ENCODE measurements at places on chromosomes 7 and 10.

DNA sequence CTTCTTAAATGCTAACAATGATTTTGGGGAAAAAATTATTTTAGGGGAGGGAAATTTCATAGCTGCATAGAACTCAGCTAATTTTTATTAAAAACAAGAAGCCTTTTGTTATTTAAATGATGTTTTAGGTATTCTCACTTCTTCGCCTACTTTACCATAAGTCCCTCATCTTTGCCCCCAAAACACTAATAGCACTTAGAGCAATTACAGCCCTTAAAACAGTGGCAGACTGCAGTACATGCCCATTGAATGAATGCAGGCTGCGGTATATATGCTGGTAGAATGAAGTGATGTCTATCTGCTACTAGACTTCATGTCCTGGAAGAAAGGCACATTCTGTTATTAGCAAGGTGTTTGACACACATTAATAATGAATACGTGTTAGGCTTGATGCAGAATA is 2.9 kb upstream of the SPAG6 start:
- DNase-seq = no peak

- peak; percentile 5 for DNase-seq
These were observed 24.6 kb upstream of the ITGA8 start for GRCh38 chr10:15744217-15744865.

GRCh38 chr10:122999347-122999746 is 9.2 kb downstream of the IKZF5 start:
- no peak for DNase-seq

DNA sequence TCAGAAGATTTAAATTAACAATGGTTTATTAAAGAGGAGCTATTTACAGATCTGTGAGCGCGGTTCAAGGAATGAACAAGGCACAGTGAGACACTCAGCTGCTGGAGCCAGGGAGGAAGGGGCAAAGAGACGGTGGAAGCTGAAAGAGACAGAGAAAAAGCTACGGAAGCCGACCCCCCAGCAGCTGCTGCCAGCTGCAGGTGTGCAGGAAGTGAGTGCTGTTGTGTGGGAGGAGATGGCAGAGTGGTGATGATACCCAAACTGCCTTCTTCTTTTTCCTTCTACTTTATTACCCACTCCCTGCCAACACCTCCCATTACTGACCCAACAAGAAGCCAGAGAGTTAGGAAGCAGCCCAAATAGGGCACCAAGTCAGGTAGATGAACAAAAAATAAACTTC is 41.9 kb upstream of the MBL2 start:
- DNase-seq = no peak

DNA sequence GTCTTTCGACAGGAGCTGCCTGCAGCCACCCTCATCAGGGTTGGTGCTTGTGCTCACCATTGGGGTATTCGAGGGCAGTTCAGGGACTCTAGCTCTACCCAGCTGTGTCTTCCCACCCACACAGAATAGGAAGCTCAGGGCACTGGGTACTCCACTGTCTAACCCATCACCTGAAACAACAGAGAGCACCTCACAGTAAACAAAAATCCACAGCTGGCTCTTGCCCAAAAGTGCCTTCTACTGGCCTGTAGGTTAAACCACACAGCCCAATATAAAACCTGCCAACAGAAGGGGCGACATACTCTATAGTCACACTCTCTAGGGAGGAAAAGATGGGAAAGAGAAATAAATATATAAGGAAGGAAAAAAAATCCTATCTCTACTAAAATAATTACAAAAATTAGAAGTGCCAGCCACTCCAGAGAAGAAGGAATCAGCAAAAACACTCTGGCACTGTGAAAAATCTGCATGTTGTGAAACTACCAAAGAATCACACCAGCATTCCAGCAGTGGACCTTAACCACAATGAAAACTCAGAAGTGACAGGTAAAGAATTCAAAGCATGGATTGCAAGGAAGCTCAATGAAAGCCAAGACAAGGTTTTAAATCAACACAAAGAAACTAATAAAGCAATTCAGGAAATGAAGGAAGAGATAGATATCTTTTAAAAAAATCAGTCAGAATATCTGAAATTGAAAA is 110.0 kb downstream of the HGF start:
- DNase-seq = no peak

DNA sequence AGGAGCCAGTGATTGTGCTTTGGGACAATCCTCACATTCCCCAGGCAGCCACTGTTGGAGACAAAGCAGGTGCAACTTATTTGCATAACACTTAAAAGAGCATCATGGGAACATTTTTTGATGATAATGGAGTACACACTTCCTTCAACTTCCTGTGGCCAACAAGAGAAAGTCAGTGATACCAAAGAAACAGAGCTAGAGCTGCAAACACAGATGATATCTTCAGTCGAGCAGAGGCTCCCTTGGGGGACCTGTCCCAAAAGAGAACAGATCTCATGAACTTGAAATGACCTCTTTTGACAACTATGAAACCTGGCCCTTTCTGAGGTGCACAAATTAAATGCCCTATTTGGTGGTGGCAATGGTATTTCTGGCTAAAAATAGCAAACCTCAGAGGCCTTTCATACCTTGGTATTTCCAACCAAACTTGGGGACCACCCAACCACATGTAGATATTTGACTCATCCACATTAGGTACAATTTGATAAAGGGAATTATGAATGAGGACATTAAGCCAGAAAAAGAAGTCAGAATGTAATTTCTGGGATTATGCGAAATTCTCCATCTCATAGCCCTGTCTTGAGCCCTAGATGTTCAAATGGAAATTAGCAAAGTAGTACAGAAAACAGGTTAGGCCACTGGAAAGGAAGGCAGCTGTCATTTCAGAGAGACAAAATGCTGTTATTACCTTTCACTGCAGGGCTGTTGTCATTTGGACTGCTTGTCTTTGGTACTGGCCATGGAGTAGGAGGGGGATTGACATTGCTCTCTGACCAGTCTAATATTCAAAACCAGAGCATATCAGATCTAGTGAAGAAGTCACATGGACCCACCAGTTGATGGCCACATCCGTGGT is 146.2 kb downstream of the ICA1 start:
- DNase-seq = no peak

- no peak for DNase-seq
These were observed 49.4 kb upstream of the CTBP2 start for GRCh38 chr10:125209591-125210355.

DNA sequence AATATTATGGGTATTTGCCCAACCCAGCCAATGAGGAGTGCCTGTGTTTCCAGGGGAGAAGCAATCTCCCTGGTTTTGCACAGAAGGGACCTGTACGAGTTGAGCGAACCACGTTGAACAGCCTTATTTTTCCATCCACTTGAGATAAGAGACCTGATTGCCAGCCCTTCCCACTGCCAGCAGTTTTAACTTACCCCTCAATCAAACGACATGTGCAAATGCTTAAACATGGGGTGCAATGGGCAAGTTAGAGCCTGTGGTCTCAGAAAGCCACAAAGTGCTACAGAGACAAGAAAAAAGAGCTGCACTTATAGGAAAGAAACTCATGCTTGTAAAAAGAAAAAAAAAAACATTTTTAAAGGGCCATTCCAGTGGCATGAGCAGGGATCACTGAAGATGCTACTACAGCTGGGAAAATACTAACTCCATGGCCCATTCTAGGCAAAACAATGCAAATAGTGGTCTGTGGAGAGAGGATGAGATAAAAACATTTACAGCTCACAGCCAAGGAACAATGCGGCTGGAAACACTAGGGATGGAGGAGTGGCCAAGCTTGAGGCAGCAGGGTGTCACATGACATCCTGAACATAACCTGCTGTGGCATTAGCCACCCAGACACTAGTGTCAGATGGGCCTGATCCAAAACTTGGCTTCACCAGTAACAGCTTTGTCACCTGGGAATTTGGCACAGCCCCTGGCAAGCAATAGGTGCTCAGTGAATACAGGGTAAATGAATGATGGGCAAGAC is 162.8 kb downstream of the ELMO1 start:
- DNase-seq = no peak

DNA sequence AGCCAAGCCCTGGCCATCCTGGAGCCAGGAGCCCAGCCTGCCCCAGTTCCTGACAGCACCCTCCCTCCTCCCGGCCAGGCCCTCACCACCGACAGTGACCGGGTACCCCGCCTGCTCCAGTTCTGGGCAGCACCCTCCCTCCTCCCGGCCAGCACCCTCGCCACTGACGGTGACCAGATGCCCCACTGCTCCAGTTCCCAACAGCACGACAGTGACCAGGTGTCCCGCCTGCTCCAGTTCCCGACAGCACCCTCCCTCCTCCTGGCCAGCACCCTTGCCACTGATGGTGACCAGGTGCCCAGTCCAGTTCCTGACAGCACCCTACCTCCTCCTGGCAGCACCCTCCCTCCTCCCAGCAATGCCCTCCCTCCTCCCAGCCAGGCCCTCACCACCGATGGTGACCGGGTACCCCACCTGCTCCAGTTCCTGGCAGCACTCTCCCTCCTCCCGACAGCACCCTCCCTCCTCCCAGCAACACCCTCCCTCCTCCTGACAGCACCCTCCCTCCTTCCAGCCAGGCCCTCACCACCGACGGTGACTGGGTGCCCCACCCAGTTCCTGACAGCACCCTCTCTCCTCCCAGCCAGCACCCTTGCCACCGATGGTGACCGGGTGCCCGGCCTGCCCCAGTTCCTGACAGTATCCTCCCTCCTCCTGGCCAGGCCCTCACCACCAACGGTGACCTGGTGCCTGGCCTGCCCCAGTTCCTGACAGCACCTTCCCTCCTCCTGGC is 40.3 kb downstream of the VIPR2 start:
- no peak for DNase-seq

DNA sequence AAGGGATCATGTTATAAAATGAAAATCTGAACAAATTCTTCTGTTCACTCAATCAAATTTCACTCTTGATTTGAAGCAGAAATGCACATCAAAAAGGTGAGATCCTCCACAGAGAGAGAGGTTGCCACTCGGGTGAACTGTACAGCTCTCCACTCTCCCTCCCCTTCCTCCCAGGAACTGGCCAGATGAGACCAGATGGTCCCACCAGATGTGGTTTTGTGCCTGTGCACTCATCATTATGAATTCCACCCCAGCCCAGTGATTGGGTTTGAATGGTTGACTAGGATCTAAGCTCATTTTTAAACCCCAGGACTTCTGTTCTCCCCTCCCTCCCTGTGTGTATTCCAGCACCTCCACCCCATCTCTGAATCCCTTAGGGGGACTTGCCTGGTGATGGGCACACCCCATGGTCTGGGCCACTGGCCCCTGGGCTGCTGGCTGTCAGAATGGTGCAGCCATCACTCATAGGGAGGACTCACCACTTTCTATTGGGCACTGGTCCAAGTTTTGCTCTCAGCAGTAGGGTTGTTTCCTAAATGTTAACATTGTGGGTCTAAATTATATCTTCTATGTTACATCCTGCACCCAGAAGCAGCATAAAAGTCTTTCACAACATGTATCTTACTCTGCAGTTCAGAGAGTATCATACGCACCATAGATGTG is 393.1 kb downstream of the TNS3 start:
- no peak for DNase-seq

- DNase-seq = no peak
These were observed 55.3 kb downstream of the CPVL start for GRCh38 chr7:29090836-29091601.

DNA sequence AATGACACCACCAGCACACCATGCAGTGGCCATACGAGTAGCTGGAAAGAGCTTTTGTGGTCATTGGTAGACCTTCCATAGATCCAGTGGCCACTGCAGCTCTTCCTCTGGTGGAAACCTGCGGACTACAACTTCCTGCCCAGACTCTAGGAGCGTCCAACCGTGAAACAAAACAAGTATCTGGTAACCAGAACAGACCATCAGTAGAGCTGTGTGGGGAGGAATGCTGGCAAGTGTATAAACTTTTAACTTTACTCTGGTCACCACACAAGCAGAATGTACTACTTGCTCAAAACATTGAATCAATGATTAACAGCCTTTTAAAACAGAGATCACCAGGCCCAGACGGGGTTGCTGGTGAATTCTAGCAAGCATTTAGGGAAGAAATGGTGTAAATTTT is 154.7 kb upstream of the DGKB start:
- no peak for DNase-seq

GRCh38 chr10:7986851-7987250 is 67.6 kb upstream of the GATA3 start:
- DNase-seq = no peak

GRCh38 chr10:123870260-123870659 is 21.3 kb downstream of the CPXM2 start:
- DNase-seq = no peak

DNA sequence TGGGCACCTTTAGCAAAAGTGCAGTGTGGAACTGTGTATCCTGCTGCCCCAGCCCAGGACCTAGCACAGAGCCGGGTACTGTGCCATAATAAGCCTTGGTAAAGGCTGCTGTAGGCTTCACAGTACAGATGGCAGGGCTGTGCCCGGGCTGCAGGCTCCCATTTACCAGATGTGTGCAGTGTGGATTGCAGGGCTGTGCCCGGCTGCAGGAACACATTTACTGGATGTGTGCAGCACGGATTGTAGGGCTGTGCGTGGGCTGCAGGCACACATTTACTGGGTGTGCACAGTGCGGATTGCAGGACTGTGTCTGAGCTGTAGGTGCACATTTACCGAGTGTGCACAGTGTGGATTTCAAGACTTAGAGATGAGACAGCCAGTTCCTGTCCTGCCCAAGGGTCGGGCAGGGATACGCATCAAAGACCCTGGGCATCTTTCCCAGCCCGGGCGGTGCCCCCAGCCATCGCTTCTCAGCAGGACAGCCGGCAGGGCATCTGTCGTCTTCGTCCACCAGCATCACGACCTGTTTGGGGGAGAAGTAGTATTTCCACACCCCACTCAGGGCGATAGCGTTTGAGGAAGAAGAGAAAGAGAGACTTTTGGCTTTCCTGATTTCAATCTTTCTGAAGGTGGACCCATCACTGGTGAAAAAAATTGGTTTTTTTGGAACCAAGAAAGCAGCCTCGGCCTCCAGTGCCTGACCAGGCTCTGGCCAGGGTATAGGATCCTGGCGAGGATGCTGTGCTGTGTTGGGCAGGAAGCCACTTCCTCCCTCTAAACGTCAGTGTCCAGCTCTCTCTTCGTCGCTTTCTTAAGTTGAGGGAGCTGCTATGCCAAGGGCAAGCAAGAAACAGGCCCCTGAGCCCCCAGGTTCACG is 180.8 kb downstream of the CUX1 start:
- no peak for DNase-seq

DNA sequence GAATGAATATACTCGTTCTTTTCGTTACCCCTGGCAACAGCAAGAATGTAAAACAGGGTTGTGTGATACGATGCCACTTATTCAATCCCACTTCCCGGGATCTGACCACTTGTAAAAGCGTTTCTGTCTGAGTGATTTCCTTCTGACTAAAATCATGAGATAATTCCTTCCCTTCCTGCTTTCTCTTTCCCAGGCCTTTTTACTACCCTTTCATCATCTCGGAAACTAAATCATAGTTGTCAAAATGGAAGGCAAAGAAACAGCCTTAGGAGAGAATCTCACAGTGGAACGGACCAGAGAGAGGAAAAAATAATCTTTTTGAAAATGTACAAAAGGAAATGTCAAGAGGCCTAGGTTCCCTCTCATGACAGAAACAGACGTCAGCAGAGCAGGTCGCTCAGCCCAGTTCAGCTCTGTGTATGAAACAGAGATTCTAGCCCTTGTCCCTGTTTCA is 29.8 kb downstream of the DIP2C start:
- DNase-seq = no peak

DNA sequence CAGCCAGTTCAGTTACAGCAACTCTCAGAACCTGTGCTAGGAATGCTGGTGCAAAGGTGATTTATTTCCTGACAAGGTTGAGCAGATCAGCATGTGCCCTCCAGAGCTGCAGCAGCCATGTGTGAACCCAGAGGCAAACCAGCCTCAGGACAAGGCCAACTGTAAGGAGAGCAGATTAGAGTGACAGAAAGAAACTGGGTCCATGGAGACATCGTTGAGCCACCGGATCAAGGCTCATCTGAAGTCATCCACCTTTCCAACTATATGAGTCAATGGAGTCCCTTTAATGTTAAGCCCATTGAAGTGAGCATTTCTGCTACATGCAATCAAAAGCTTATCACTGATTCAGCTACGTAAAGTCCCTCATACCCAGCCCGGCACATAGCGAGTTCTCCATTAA is 26.4 kb downstream of the KCNMA1 start:
- DNase-seq = no peak
